ENCODE measurements at places on chromosomes 1 and 21.

GRCh38 chr1:110765640-110766335 is 91.0 kb upstream of the KCNA3 start:
- no peak for DNase-seq

DNA sequence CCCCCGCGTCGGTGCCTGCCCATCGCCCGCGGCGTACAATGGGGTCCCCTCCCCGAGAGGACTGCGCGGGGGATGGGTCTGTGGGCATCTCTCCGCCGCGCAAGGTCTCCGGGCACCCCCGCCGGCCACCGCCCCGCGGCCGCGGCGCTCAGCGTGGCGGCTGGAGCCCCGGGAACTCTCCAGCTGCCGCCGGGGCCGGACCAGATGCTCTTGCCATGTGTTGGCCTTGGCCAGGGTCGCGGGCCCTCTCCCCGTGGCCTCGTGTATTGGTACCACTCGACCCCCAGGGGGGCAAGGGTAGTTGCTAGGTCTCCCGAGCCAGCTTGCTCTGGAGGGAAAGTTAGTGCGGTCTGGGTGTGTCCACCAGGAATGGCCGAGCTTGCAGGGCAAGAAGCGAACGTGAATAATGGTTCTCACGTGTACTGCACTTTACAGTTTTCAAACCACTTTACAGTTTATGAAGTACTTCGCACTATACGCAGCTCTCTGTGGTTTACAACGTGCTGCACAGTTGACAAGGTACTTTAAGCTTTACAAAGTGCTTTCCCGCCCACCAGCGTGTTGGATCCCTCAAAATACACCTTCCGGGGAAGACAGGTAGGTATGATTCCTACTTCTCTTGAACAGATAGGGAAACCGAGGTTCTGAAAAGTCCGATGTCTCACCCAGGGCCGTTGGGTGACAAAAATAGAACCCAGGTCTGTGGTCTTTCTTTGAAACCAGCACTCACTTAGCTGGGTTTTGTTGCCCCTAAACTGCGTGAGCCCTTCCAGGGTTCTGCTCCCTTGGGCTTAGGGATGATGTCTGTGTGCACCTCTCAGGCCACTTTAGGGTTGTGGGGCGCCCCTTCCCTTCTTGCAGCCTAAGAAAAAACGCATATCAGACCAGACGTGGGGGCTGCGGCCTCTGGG is 1.2 kb downstream of the EPHB2 start:
- no peak for DNase-seq

DNA sequence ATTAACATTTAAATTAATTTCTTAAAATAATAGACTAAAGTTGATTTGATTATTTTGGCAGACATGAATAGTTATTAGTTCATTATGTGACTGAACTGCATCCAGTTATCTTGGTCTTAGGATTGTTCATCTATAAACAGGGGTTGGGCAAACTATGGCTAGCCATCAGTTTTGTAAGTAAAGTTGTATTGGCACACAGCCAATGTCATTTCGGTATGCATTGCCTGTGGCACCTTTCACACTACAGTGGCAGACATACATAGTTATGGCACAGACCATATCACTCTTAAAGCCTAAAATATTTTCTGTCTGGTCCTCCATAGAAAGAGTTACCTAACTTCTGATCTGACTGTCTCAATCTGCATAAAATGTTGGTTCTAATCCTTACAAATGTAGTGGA is 27.2 kb downstream of the ADGRL2 start:
- DNase-seq = no peak

GRCh38 chr1:212974711-212975110 is 24.4 kb downstream of the VASH2 start:
- DNase-seq = no peak

DNA sequence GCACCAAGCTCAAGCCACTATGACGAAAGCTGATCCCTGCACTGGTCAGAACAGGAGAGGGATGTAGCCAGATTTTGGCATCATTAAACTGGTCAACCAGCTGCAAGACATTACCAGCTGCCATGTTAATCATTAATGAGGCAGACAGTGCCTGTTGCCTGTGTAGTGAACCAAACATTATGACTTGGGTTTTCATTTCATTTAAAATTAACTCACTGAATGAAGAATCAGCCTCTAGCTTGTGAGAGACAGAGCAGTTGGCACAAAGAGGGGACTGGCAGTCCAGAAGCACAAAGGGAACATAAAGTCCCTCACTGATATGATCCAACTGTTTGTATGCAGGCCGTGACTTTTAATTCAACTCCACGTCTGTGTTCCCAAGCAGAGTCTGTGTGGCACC is 318.9 kb downstream of the SEC16B start:
- DNase-seq = no peak

- DNase-seq = no peak
Measured at GRCh38 chr1:31366796-31367195, 6.1 kb downstream of the FABP3 start.

GRCh38 chr1:203926025-203926540 is 64.7 kb downstream of the SNRPE start:
- no peak for DNase-seq
